ENCODE measurements at places on chromosomes 7 and 10.

DNA sequence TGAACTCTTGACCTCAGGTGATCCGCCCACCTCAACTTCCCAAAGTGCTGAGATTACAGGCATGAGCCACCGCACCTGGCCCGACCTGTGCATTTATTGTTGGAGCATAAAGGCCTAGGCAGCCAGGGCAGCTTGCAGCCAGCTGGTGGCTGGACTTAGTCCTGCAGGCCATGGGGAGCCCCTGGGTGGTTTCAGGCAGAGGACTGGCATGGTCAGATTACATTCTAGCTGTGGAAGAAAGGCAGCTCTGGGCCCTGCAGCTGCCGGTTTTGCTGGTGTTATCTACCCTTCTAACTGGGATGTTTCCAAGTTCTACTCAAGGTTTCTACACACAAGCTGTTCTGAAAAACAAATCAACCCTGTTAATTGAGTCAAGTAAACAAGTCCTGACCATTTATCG, 22.7 kb upstream of the MKRN1 start:
- no peak for DNase-seq

DNA sequence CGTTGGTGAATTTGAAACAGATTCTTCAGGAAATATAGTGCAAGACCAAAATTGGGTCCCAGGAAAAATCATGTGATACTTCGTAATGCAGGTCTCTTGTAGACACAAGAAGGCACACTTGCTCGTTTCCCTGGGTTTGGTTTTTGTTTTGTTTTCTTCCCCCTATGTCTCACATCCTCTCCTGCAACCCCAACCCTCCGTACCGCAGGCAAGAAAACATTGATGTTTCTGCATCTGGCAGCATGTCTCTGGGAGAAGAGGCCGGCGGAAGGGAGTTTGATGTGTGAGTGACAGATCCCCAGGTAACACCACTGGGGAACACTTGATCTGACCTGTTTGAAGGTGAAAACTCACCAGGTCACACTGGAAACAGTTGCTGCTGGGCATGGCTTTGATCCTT, 718.5 kb downstream of the AUTS2 start:
- no peak for DNase-seq

DNA sequence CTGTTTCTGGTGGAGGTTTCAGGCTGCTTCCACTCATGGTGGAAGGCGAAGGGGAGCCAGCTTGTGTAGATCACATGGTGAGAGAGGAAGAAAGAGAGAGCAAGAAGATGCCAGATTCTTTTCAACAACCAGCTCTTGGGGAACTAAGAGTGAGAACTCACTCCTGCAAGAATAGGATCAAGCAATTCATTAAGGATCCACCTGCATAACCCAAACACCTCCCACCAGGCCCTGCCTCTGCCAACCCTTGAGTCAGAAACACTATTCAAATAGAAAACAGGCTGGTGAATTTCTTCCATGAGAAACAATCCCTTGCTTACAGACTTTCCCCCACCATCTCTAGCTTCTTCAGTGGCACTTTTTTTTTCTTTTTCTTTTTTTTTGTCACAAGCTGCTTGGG, 317.2 kb downstream of the GPR158 start:
- no peak for DNase-seq

GRCh38 chr7:29565982-29566746, 2.5 kb downstream of the PRR15 start:
- no peak for DNase-seq

- no peak for DNase-seq
Measured at GRCh38 chr7:151313857-151314256, 27.8 kb upstream of the NUB1 start.

GRCh38 chr7:10022480-10022879, 951.2 kb upstream of the PHF14 start:
- no peak for DNase-seq

DNA sequence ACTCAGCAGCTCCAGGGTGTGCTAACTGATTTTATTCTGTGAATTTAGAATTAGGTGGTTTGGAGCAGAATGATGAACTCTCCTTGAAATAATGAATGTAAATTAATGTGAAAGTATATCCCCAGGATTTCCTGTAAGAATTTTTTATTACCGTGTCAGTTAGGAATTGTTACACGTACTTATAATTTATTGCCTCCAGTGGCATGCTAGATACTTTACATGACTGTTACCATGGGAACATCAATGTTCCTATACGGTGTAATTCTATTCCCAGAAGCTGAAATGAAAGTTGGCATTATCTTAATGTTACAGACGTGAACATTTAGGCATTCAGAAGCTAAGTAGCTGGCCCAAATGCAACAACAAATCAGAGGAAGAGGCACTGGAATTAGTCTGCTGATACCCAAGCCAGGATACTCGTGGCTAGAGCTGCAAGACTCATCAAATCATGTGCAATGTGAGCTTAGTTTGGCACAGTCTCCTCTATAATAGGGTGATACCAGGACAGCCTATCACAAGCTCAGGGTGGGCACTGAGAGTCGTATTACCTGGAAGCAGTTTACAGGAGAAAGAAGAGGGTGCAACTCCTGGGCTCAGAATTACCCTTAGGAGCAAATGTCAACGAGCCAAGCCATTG, 30.0 kb upstream of the PRKAR2B start:
- no peak for DNase-seq

- no peak for DNase-seq
Measured at GRCh38 chr7:139630643-139631519, 107.4 kb downstream of the CLEC2L start.

DNA sequence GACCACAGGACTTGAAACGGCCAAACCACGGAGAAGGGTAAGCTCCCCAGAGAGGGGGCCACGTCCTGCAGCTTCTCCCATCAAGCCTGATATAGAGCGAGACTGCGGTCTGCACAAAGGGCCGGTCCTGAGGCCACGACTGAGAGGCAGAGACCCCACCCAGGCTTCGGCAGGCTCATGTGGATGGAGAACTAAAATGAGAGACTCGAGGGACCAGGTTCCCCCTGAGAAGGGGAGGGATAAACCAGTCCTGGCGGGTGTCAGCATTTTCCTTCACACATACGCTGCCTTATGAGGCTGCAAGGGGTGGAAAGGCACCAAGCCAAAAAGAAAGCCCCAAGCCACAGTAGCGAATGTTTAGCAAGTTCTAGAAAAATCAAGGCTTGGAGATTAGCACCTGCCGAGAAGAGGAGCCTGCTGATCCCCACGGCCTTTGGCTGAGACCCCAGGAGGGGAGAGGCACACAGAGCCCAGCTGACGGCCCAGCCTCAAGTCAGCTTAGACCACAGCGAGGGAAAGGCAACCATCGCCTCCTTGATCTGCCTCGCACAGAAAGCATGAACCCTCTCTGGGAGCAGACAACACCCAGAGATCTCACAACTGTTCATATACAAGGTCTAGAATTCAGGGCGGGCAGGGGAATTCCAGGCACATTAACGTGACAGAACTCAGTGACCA, 92.6 kb upstream of the RNF32 start:
- DNase-seq, result no peak

GRCh38 chr10:47401874-47402640, 18.0 kb upstream of the ZNF488 start:
- DNase-seq, result no peak

- peak; percentile 0 for DNase-seq
Measured at GRCh38 chr7:20647908-20648776, 32.7 kb downstream of the ABCB5 start.

- DNase-seq, result no peak
Measured at GRCh38 chr7:36025190-36025589, 127.9 kb upstream of the EEPD1 start.

DNA sequence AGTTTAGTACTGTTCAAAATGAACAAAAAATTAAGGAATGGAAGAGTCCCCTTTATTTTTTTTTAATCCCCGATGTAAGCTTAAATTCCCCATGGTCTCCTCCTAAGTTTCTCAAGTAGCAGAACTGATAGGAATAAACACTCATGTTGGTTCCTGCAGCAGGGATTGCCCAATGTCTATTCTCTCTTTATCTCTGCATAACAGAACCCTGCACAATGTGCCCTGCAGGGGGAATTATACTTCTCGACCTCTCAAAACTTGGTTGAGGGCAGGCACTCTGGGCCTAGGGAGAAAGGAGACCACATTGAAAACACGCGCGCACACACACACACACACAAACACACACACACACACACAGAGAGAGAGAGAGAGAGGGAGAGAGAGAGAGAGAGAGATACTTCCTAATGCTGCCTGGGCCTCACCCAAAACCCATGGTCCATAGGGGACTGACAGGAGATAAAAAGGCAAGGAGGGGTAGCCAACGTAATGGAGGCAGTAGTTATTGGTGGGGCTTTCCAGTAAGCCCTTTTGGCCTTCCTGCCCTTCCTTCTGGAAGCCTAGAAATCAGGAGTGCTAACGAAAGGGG, 22.7 kb downstream of the JAZF1 start:
- DNase-seq, result no peak

DNA sequence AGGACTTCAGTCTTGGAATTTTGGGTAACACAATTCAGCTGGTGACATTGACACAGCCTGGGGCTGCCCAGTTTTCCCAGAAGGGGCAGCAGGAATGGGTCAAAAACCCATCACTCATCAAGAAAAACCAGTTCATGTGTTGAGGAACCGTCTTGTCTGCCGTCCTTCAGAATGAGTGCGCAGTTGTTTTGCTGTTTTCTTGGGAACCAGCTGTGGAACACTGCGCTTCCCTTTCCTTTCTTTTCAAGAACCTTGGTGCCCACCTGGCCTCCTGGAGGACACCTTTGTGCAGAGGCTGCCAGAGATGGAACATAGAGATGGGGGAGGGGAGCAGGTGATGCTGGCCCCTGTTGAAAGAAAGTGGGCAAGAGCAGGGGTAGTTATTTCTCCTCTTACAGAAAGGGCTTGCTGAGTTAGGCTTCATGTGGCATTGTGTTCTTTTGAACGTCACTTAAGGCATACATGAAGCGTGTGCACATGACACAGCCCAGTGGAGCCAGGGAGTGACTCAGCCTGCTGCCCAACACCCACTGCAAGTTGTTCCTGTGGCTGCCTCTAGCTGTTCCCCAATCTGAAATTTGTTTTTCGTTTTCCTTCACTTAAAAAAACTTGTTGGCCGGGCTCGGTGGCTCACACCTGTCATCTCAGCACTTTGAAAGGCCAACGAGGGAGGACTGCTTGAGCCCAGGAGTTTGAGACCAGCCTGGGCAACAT, 87.4 kb upstream of the TNS3 start:
- DNase-seq, result no peak

DNA sequence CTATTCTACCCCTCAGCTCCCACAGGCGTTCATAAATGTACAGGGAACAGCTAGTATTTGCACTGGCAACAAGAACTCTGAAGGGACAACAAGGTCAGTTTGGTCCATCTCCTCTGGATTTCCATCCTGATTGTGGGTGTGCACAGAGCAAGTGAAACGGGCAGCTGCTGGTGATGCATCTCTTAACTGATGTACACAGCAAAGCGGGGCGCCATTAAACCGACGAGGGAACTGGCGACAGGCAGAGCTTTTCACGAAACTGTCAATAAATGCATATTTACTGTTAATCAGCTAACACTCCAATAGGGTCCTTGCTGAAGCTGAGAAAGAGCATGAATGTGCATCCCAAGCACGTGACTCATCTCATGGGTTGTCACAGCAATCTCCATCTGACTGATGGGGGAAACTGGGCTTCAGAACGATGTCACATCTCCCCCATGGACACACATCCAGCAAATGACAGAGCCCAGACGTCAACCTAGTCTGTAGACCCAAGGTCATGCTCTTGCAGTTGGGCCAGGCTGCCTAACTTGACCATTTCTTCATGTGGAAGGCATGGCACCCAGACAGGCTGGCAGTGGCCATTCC, 54.2 kb downstream of the FAM53B start:
- no peak for DNase-seq

DNA sequence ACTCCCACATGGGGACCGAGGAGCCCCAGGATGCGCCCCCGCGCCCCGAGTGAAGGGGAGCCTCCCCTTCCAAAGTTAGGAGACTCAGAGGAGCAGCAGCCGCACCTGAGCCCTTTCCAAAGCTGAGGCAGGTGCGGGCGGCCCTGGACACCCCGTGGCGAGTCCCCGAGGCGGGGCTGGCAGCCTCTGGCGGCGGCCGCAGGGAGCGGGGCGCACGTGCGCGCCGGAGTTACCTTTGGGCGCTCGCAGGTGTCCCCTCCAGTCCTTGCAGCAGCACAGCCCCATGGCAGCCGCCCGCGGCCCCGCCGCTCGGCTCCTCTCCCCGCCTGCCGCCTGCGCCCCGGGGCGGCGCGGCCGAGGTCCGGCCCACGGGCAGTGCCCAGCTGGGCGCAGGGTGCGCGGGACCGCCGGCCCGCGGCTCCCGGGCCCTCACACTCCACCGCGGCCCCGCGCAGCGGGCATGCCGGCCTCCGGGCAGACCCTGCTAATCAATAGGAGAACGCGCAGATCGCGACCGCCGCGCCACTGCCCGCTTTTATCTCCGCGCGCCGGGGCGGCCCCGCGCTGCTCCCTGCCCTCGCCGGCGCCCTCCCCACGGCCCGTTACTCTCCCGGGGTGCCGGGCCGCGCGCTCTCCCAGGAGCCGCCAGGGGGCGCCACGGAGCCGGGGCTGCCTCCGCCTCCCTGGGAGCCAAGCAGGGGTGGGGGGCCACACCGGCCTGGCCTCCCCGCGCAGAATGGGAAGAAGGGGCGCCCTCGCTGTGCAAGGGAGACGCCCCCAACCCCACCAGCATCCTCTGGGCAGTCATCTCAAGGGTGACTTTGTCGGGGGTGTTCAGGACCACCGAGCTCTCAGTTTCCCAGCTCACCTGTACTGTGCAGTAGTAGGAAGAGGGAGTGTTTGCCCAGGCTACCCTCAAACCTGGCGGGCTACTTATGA, 80.8 kb downstream of the ARHGAP22 start:
- DNase-seq, result no peak

DNA sequence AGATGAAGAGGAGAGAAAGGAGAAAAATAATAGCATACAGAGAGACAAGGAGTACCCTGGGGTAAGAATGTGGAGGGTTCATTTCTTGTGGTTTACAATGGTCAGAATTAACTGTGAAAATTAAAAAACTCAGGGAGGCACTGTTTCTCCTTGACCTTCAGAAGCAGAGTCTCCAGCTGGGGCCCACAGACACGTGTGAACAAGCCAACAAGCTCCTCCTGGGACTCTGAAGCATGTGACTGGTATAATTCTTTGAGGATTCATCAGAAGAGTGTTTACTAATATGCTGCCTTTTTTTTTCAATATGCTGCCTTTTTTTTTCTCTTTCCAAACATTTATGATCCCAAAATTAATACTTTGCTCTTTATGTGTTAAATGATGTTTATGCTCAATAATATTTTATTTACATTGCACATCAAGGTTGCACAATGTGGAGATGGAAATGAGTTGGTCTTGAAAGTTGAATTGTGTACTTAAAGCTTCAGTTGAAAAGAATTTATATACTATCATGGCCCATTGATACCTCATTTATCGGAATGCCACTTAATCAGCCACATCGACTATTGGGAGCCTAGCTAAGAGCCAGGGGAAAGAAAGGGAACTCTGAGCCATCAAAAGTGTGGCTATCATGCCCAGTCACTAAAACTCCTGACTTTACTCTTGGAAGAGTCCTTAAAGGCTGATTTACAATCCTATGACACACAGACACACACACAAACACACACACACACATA, 134.7 kb upstream of the RHOBTB1 start:
- no peak for DNase-seq
